ENCODE measurements at places on chromosomes 13 and 19.

- no peak for DNase-seq
Observed at GRCh38 chr13:89267734-89268133, 1596.6 kb downstream of the SLITRK5 start.

DNA sequence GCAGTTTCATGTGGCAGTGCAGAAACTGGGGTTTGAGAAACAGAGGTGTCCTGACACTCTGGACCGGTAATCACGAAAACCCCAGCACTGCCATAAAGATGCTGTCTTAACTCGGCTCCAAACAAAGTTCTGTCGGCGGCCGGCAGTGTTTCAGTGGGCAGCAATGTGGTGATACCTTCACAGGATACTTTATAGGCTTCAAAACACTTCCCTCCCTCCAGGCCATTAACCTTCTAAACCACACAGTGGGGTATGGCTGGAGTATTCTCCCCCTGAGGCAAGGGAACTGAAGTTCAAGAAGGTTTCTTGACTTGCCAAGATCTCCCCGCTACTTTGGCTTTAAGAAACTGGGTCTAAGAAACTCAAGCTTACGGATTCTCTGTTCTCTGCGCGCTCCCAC, 1.1 kb downstream of the RUBCNL start:
- no peak for DNase-seq

DNA sequence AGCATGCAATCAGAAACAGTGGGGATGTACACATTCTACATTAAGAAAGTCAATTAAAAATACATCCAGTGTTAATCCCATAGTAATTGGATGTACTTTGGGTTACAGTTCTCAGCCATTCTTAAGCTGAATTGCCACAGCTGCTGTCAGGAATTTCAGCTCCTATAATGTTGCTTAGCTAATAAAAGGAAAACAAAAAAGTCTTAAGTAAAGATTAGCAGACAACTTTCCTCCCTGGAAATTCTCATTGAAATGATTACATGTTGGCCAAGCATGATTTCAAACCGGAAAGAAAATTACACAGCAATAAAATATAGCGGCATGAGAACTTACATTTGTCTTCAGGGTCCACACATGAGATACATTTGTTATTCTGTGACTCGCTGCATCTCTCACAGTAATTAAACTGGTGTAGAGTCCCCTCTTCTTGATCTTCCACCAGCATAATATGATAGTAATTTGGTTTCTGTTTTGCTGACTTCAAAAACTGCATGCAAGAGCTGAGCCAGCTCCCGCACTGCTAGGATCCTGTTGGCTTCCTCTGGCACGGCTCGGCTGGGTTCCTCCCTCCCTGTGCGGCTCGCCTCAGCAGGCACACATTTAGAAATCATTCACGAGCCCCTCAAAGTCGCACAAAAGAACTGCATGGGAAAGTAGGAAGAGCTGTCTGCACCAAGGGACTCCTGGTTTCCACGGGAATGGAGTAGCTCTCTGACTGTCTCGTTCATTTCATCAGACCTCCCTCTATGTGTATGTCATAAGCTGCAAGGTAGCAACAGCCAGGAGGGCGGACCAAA, at the start of gene HTR2A:
HTR2A (minus strand) TSS at position 713 of the 797 bp plus-strand sequence. CDS start 1,147 bp downstream, outside the sequence.
- no peak for DNase-seq

- no peak for DNase-seq
Observed at GRCh38 chr13:112843392-112844111, 125.5 kb upstream of the MCF2L start.

DNA sequence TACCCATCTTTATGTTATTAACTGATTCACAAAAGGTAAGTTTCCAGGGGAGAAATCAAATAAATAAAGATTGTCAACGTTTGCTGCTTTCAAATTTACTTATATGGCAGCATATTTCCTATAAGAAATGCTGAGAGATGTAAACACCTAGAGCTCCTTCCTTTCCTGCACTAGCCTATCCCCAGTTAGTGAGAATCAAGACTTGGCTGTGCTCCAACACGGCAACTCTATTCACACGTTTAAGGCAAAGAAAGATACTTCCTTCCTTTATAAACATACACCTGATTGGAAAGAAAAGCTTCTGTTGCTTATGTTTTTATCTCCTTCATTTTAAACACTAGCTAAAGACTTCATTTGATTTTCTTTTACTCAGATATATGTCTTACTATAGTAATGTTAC, 107.0 kb downstream of the PCDH9 start:
- no peak for DNase-seq
